ENCODE measurements at places on chromosomes 1 and 21.
A peak's percentile ranks its signal among the peaks of the same experiment; 100 is the strongest.

DNA sequence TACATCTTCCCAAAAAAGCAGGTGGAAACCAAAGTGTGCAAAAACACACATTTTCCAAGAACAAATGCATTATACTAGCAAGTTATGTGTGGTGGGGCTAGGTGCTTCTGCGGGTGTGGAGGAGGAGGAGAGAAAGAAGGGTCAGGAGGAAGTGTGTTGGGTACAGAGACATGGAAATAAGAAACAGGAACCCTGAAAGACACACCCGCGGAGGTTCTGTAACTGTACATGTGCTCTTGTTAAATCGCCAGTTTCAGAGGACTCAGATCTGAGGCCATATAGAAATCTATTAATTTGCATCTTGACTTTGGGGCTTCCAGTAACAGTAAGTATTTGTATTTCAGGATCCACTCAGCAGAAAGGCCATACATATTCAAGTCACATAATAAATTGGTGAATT lies 30.9 kb downstream of the ERG start:
- DNase-seq = no peak

GRCh38 chr21:39840373-39841097 lies 26.7 kb upstream of the PCP4 start:
- DNase-seq = no peak

GRCh38 chr21:28337315-28337714 lies 655.4 kb downstream of the LTN1 start:
- no peak for DNase-seq

DNA sequence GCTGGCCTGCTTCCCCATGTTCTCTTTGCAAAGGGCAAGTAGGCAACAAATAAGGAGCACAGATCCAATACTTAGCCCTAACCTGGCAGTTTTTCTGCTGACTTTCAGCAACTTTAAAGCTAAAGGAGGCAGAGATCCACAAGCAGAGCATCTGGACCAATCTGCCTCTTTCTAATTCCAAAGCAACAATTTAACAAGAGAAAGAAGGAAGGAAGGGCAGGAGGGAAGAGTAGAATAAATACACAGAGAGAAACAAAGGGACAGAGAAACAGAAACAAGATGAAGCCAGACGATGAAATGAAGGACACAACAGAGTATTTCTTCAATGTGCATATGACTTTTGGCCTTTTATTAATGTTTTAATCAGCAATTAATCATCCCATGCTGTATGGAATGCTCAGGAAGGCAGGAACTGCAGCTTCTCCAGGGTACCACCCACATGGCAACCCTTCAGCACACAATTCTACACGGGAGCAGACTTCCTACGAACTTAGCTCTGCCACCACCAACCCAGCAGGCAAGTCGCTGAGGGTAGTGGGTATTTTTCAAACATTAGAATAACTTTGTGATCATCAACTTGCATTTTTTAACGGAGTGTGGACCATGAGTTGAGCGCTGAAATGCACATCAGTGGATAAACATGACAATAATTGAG lies 15.3 kb downstream of the CLCC1 start:
- no peak for DNase-seq

GRCh38 chr1:221035662-221036153 lies 156.5 kb downstream of the HLX start:
- DNase-seq = no peak

GRCh38 chr1:15188130-15188524 lies 34.6 kb downstream of the TMEM51 start:
- no peak for DNase-seq

GRCh38 chr1:232635778-232636356 lies 5.9 kb upstream of the SIPA1L2 start:
- peak; percentile 12 for DNase-seq

DNA sequence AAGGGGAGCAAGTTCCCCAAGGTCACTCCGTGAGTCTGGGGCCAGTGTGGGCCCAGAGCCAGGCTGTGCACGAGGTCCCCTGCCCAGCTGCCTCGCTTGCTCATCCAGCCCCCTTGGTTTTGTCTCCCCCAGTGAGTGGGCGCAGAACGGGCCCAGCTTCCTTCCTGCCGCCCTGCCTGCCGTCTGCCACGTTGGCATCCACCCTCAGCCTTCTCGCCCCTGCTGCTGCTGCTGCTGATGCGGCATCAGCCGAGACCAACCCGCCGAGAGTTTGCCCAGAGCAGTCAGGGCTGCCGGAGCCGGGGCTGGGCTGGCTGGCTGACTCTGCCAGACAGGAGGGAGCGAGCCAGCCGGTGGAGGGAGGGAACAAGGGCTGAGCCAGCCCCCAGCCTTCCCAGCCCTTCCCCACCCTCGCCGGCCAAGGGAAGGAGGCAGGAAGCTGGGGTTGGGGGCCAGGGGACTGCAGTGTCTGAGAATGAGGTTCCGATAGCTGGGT lies 31.4 kb upstream of the WASF2 start:
- no peak for DNase-seq

- DNase-seq = no peak
Observed at GRCh38 chr1:64848803-64849202, 103.9 kb downstream of the RAVER2 start.

DNA sequence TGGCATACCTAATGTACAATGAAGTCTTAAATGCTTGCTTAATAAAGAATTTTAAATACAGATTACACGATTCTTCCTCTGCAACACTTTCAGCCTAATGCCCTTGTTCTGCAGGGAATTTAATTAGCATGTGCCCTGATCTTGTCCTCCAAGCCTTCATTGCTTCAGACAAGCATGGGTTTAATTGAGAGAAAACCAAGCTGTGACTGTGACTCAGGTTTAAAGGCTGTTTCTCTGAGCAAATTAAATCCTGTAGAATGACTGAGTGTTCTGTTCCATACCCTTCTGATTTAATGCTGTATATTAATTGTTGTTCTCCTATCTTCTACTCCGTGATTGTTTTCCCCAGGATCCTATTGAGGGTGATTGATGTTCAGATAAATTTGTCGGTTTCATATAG lies 269.0 kb upstream of the PRMT6 start:
- DNase-seq = no peak

GRCh38 chr1:175629318-175629694 lies 114.1 kb downstream of the TNR start:
- DNase-seq = no peak

DNA sequence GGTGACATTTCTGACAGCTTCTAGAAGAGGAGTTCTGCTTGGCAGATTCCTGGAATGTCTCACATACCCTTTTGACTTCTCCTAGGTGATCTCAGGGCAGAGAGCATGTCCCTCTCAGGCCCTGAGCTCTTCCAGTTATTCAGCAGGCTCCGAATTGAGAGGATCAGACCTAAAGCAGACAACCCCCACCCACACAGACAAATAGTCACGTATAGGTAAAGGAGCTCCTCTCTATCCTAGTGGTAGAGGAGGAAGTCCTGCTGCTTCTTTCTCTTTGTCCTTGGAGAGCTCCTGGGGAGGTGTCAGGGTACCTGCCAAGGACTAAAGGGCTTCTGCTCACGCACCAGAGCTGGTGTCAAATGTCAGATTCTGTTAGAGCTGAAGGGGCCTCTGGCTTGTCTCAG lies 128.1 kb downstream of the IER5 start:
- no peak for DNase-seq

GRCh38 chr1:209657140-209657879 lies 5.1 kb upstream of the LAMB3 start:
- DNase-seq = no peak

- no peak for DNase-seq
Observed at GRCh38 chr21:29788752-29789151, 151.0 kb downstream of the GRIK1 start.

GRCh38 chr1:217059401-217059800 lies 336.2 kb upstream of the ESRRG start:
- DNase-seq = no peak

GRCh38 chr21:17089091-17089491 lies 423.8 kb upstream of the CXADR start:
- no peak for DNase-seq

- DNase-seq = no peak
Observed at GRCh38 chr21:31879911-31880310, 7.1 kb downstream of the HUNK start.

DNA sequence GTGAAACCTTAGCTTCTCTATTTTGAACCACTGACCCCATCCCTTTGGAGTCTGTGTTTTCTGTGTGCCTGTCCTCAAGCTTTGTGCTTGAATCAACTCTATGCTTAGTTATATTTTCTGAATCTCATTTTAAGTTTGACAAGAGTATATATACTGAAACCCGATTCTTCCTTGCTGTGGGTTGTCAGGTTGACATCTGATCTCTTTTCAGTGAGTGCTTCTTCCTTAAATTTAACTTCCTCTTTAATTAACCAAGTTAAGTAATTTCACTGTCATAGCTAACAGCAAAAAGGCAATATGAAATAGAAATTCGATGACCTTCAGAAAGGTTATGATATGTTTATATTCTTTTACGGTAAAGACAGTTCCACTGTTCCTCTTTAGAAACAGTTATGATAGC lies 69.4 kb downstream of the C1orf21 start:
- no peak for DNase-seq

GRCh38 chr1:229880271-229881170 lies 186.5 kb upstream of the GALNT2 start:
- DNase-seq = no peak

DNA sequence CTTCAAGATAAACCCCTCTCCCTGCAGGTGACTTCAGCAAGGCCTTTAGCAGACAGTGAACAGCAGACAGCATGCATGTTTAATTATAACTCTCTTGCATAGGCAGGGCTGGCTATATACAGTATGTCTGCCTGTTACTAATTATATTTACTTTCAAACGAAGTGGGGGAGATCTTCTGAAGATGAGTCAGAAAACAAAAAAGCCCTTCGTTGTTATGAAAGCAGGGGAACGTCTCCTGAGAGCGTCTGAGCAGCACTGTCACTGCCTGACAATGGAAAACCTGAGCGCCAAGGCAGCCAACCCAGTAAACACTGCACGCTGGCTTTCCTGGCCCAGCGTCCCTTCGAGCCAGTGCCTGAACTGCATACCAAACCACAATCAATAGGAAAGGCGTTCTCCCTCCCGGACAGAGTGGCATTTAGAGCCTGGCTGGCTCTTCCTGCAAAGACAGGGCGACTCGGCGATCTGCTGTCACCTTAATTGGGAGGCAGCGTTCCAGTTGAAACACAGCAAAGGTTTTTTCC lies 54.1 kb downstream of the TOMM20 start:
- no peak for DNase-seq

GRCh38 chr1:29711582-29712283 lies 475.4 kb downstream of the PTPRU start:
- DNase-seq = no peak

GRCh38 chr1:30274976-30275621 lies 448.3 kb downstream of the MATN1 start:
- no peak for DNase-seq

- no peak for DNase-seq
Observed at GRCh38 chr1:9555942-9556341, 16.7 kb downstream of the SLC25A33 start.

DNA sequence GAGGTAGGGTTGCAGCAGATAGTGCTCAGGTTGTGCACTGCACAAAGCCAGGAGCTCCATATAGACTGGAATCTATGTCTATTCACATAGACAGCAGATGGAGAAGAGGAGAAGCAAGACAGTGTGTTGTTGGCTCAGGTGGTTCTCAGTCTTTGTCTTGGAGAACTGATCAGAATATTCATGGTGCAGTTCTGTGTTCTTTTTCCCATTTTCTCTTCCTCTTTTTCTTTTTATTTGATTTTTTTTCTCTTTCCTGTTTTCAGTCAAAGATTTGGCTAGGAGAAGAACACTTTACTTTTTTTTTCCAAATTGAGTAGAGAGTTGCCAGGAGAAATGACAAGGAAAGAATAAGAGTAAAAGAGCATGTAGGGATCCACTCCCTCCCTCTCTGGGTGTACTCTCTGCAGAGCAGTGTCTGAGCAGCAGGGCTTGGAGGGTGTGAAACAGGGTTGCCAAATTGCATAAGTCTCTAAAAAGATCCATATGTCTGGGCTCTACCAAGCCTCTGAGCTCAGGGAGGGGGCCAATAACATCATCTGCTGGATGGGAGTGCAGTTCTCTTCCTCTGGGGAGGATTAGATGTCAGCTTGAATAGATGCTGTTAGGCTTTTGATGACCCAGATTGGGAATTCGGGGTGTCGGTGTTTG lies 8.7 kb upstream of the CD34 start:
- no peak for DNase-seq

DNA sequence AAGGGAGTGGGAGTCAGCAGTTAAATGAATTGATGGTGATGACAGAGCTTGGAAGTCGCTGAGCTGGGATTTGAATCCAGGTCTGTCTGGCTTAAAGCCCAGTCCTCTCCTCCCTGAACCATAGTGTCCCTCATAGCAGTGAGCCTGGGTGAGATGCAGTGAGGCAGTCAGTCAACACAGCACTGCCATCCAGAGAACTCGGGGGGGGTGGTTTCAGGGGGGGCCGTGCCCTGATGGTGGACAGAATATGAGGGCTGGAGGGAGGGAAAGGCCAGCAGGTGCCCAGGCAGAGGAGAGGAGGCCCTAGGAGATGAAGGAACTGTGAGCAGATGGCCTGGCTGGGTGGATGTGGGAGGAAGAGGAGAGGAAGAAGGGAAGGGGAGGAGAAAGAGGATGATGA lies 405.6 kb downstream of the PTPRU start:
- DNase-seq = no peak

DNA sequence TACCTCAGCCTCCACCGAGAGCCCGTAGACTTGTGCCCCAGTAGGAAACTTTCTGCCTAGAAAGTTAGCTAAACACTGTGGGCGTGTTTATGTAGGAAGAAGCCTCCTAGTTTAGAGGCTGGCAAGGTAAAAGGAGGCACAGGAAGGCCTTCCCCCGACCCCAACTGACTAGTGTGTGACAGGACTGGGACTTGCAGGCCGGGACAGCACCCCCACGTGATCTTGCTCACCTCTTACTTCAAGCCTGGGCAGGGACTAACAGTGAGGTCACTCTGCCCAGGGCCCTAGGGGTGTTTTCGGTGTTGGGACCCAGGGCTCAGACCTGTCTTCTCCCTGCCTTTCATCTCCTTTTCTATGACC lies 392 bp upstream of the TAGLN2 start:
- no peak for DNase-seq

DNA sequence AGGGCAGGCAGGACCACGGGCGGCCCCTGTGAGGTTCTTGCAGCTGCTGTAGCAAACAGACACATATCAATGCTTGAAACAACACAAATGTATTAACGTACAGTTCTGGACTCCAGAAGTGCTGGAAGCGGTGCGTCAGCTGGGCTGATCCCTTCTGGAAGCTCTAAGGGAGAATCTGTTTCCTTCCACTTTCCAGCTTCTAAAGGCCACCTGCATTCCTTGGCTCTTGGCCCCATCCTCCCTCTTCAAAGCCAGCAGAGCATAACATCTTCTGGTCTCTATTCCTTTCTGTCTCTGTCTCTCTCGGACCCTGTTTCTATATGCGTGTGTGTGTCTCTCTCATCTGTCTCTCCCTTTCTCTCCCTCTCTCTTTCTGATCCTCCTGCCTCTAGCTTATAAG lies 102.3 kb downstream of the SPSB1 start:
- DNase-seq = no peak
